ENCODE measurements at places on chromosomes 2 and 18.

DNA sequence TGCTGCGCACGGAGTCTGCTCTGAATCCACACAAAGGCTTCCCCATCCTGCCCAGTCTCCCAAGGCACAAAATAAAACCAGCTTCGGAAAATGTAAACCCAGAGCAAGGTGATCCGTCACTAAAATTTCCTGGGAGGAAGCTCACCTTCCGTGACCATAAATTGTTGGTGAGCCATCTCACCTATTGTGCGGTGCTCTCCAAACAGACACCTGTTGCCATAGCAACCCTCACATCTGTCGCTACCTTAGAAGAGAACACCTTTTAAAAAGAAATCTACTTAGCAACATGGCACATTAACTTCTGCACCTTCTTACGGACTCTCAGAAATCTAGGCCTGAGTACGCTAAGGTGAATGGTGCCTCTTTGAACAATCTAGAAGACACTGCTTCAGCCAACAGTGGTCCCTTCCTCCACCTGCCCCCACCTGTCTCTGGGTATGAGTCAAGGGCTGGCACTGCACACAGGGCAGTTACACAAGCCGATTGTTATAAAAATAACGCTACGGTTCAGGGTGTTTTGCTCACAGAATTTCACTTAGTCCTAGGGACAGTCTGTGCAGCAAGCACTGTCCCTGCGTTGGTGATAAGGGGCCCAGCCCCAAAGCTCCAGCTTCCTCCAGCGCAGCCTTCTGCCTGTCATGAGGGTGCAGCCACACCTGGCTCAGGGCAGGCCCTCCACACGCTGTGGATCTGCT lies 114.9 kb upstream of the ID2 start:
- no peak for DNase-seq

- DNase-seq = peak; percentile 67
Measured at GRCh38 chr2:54103454-54104314, 11.7 kb upstream of the ACYP2 start.

- DNase-seq = peak; percentile 89
Measured at GRCh38 chr2:212843409-212844199, 305.0 kb upstream of the ERBB4 start.

DNA sequence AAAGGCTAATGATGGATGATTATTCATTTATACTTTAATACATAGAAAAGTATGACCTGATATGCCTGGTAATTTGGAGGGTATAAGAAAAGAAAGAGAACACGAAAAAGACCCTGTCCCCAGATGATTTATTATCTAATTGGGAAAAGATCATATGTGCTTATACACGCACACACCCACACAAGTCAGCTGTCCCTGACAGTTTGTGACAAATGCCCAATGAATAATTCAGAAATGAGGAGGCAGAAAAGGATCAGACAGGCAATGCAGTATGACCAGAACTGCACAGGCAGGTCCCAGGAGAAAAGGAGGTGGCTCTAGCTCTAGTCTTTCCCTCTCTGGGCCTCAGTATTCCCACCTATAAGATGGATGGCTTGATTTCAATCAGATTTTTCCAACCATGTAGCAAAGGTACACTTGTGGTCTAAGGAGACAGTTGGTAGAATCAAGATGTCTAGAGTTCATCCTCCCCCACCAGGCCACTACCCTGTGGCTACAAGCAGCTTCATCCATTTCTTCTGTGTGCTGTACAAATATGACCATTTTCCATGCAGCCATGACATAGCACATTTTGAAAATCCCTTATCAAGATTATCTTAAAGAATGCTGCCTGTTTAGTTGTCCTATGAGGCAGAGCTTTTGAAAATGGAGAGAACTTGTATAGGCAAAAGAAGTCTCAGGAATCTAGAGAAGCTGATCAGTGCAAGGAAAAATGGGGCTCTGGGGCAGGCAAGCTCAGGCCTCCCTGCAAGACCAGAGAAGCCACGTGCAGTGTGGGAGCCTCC lies 19.7 kb downstream of the CYRIA start:
- no peak for DNase-seq

GRCh38 chr2:120461092-120461491 lies 115.2 kb downstream of the INHBB start:
- DNase-seq = no peak

GRCh38 chr18:36467614-36468013 lies 170.1 kb downstream of the FHOD3 start:
- no peak for DNase-seq

GRCh38 chr2:164495491-164496223 lies 125.6 kb downstream of the GRB14 start:
- DNase-seq = peak; percentile 75

DNA sequence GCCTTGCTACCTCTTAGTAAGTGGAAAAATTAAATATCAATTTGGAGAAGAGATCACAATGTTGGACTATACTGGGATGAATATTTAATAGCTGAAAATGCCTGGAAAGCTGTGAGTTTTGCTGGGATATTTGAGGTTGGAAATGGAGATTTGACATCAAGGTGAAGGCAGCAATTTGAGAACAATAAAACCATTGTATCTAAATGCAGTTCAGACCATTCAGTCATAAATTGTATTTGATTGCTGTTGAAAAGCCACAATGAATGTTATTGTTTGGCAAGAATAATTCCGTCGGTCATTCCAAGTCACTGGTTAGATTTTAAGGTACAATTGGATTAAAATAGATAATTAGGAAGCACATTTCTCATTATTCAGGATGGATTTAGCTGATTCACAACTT lies 325.6 kb downstream of the HRH4 start:
- DNase-seq = no peak

DNA sequence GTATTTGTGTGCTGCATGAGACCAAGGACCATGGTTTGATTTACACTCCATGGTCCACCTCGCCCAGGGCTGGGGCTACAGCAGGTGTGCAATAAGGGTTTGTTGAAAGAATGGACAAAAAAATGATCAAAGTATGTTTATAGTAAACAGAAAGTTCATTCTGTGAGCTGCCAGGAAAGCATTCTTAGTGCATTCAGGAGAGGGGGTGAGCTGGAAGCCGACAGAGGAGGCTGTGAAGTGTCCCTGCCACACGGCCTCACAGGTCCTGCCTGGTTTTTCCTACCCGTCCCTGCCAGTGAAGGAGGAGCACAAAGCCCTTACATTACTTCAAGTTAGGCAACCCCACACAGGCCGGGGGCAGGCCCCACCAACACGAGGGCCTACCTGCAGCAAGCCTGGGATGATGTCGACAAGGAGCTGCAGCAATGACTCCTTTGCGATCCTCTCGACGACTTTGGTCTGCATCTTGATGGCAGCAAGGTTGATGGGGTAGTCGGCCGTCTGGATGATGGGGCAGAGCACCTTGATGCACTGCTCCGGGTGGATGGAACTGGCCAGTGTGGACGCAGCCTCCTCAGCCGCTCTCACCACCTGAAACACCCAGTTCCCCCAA lies 63.2 kb upstream of the TFCP2L1 start:
- DNase-seq = no peak

GRCh38 chr2:185658750-185659149 lies 79.9 kb upstream of the FSIP2 start:
- no peak for DNase-seq

DNA sequence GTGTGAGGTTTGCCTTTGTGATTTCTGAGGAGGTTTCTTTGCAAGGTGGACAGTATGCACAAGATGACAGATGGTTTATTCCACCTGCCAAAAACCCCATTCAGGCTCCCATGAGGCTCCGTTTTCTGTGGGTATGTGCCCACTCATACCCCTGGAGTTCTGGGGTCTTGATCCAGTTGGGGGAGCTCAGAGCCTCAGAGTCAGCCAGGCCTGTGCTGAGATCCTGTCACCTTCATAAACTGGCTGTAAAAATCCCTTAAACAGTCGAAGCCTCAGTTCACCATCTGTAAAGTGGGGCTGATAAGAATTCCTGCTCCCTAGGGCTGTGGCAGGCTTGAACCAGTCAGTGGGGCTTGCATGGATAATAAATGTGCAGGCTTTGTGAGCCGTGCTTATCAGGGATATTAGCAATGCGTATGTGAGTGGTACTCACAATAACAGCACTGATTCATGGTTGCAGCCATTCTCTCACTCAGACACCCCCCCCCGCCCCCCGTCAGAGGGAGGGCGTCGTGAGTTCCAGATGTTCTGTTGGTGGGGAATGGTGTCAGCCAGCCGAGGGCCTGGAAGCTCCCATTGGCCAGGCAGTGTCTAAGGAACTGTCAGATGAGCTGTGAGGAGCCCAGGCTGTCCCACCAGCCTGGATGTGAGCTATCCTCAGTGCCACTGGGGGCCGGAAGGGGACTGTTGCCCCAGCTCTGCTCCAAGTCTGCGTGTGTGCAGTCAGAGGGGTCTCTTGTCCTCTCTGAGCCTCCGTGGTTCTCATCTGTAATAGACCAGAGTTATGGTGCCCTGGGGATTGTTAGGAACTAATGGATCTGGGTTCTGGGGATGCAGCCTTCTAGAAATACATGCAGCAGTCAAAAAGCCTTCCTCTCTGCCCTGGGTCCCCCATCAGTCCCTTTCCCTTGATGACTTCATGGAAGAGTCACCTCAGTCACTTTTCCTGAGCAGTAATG lies 51.7 kb downstream of the KCNIP3 start:
- DNase-seq = peak; percentile 33

- DNase-seq = no peak
Measured at GRCh38 chr2:172420216-172420615, 7.2 kb upstream of the ITGA6 start.

DNA sequence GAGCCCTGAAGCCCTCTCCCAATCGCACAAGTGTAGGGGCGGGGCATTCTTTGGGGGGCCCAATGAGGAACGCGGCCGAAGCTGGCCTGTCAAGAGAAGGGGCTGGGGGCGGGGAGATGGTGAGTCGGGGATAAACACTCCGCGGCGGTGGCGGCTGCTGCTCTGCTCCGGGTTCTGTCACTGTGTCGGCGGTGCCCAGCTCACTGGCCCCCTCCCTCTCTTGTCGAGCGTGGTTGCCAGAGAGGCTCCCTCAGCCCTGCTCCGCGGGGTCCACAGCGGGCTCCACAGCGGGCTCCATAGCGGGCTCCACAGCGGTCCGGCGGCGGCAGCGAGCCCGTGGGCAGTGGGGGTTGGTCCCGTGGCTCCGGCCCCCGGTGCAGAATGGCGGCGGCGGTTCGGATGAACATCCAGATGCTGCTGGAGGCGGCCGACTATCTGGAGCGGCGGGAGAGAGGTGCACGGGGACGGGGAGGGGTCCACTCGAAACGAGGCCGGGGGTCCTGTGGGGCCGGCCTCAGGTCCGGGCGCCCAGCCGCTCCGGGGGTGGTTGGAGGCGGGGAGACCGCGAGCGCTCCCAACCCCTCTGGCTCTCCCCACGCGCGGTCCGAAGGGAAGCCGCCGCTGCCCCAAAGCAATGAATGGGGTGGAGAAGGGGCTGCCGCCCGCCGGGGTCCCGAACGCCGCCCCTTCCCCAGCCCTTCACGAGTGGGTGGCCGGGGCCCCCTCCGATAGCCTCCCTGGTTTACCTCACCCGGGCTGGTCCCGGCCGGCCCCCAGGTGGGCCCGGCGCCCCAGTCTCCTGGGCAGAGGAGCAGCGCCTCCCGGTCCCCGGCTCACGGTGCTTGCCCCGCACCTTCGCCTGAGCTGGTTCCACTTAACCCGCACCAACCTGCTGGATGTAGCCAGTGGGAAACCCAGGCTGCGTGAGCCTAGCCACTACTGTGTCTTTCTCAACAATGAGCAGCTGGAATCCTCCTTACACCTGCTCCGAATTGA lies at the start of gene MXD1:
TSS of gene MXD1 (plus strand) at position 160 of the 996 bp plus-strand sequence. CDS start at position 382, 222 bp downstream.
- no peak for DNase-seq

GRCh38 chr2:163157891-163158496 lies 319.4 kb upstream of the KCNH7 start:
- peak; percentile 77 for DNase-seq

DNA sequence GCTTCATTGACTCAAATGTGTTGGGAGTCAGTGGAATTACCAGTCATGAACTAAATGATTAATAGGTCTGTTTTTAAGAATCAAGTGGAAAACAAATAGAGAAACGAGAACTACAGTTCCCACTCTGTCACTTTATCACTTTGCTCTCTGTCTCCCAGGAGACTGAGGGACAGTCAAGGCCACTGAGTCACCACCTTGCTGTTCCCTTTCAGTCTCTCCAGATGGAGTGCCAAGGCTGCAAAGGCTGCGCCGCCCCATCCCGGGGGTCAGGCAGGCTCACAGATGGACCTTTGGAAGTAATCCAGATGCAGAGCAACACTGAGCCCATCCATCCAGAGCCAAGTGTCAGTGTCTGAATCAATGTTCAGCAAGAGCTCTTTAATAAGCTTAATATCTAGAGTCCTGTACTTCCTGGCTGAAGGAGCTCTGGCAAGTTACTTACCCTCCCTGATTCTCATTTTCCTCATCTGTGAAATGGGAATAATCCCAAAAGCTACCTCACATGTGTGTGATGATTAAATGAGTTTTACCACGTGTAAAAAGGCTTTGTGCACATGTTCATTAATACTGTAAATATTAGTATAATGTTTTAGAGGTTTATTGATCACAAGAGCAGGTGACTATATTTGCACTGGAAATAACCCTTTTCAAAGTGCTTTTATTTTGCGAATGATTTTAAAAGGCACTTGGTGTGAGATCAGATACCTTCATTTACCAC lies 43.0 kb upstream of the EFEMP1 start:
- DNase-seq = peak; percentile 43

GRCh38 chr2:180291060-180291459 lies 284.0 kb upstream of the CWC22 start:
- DNase-seq = peak; percentile 65

- no peak for DNase-seq
Measured at GRCh38 chr2:219286436-219287115, 7.4 kb downstream of the DNAJB2 start.

GRCh38 chr2:165401285-165401852 lies 68.1 kb upstream of the CSRNP3 start:
- peak; percentile 92 for DNase-seq

GRCh38 chr18:48546396-48546795 lies 7.6 kb downstream of the CTIF start:
- peak; percentile 79 for DNase-seq

DNA sequence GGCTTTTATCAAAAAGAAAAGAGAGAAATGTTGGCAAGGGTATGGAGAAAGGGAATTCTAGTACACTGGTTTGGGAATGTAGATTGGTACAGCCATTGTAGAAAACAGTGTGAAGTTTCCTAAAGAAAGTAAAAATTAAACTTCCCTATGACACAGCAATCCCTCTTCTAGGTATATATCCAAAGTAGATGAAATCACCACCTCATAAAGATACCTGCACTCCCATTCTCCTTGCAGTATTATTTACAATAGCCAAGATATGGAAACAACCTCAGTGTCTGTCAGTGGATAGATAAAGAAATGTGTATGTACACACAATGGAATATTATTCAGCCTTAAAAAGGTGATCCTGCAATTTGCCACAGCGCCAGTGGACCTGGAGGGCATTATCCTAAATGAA lies 147.2 kb upstream of the NOSTRIN start:
- no peak for DNase-seq

- no peak for DNase-seq
Measured at GRCh38 chr18:25898965-25899364, 191.4 kb downstream of the SS18 start.

GRCh38 chr2:235024931-235025773 lies 73.3 kb downstream of the SH3BP4 start:
- no peak for DNase-seq

Measured in fibroblast of pulmonary artery (primary cell).